ELR (cell line): ENCODE measurements at places on chromosomes 3 and 15.

DNA sequence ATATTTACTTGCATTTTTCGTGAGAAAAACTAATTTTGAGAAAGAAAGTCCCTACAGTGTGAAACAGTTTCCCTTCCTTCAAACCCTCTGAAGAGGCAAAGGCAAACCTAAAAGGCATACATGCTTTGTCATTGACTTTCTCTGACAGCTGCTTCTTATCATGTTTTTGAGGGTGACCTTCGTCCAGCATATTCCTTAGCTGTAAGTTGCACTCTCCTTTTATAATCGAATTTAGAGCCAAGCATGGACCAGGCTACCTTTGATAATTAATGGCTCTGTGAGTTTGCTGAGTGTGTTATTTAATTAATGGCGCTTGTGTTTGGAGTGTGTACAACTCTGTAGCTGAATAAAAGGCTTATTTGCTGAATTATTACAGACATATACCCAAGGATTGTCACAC lies 684.2 kb upstream of the CFAP20DC start:
- no peak for DNase-seq

- peak; percentile 77 for DNase-seq
Measured at GRCh38 chr15:59492389-59493377, 54.7 kb downstream of the FAM81A start.

DNA sequence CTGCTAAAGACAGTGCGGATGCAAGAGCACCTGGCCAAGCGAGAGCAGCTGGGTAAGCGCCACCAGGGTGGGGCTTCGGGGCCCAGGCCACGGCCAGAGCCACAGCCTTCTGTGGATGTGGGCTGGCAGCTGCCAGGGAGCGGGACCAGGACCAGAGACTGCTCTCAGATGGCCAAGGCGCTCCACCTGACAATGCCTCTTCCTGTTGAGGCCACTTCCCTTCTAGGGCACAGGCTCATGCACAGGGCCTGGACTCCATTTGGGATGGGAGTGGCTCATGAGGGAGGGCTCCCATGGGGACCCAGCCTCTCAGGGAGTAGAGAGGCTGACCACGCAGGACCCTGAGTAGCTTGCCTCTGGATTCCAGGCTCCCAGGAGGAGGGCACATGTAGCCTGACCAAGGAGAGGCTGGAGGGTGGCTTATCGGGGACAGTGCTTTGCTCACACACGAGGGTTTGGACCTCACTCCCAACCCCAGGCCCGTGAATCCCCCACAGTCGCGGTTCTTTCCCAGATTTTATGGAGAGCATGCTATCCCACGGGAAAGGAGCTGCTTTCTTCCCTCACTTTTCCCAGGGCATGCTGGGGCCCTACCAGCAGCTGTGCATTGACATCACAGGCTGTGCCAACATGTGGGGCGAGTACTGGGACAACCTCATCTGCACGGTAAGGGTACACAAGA lies 25.1 kb downstream of the ACAA1 start:
- DNase-seq: no peak

DNA sequence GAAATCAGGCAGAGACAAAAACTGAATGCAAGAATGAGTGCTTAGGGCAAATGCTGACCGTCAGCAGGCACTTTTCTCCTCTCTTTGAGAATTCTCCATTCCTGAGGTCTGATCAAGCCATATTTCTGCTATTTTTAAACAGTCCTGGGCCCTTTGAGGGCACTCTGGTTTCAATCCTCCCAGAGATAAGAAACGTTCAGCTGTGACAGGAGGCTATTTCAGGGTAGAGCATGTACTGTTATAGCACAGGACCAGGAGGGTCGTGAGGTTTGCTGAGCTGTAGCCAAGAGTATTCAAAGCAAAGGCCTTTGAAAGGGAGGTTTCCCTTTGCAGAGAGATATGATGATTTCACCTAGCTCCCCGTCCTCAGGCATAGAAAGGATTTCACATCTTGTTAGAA lies 39.6 kb upstream of the PDZRN3 start:
- DNase-seq: no peak

GRCh38 chr3:98583766-98584165 lies 9.6 kb downstream of the CPOX start:
- DNase-seq: no peak
